ENCODE measurements at places on chromosomes 7 and 10.

DNA sequence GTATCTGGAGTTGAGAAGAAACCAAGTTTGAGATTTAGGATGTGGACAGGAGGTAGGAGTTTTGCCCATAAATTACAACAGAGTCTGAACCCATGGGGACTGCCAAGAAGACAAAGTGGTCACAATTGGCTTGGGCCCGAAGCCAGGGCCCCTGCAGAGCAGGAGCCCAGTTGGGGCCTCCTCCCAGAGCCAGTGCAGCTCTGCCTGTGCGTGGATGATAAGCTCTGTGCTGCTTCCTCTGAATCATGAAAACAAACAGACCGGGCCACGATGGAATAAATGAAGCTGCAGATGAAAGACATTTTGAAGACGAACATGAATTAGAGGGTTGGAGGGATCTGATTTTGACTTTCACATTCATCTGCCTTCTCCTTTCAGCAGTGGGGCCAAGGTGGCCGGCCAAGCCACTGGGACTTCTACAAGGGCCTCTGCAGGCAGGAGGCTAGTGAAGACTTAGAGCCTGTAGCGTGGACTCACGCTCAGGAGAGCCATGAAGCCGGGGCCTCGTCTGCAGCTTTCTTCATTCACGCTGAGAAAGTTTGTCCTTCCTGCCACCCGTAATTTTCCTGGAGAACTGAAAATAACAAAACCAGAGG is 156.8 kb upstream of the LYZL1 start:
- no peak for DNase-seq

DNA sequence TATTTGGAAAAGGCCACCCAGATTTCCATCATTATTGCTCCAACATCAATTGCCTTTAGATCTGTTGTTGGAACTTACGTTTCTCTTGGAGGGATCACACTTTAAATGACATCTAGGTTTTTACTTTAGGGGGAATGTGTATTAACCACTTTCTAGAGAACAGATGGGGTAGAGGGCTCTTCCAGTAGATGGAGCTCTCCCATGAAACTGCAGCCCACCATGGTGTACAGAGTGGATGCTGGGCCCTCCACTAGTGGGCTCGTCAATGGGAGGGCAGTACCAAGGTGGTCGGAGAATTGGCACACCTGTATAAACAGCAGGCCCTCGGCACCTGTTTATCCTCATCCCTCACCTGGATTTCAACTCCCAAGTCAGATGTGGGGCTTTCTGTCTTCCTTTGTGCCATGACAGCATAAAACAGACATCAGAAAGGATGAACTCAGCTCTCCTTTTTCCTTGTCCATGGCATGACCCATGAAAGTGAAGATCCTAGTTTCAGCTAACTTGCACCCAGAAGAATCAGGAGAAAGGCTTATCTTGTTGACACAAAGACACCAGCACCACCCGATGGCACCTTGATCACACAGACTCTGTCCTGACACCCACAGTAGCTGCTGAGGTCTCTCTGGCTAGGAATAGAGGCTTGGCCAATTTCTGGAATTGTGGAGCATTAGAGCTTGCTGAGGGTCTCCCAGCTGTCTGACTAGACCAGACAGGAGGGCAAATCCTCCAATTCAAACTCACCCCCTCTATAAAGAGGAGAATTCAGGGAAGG is 150.5 kb downstream of the CYP26A1 start:
- no peak for DNase-seq

GRCh38 chr10:95445223-95445836 is 115.8 kb downstream of the SORBS1 start:
- no peak for DNase-seq

GRCh38 chr10:104680467-104681401 is 39.6 kb downstream of the SORCS3 start:
- DNase-seq = no peak

DNA sequence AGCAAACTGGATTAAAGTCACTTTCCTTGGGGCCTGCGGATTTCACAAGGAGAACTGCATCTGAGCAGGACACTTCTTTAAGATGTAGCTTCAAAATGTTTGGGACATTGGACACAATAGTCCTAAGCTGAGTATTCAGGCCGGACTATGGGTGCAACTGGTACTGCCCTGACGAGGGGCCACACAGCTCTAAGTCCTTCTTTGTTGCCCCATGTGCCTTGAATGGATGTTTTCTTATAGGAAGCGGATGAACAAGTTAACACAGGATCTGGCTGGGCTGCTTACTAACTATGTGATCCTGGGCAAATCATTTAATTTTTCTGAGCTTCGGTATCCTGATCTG is 147.8 kb upstream of the KLF14 start:
- no peak for DNase-seq

GRCh38 chr7:80781146-80781545 is 137.7 kb downstream of the SEMA3C start:
- DNase-seq = no peak

DNA sequence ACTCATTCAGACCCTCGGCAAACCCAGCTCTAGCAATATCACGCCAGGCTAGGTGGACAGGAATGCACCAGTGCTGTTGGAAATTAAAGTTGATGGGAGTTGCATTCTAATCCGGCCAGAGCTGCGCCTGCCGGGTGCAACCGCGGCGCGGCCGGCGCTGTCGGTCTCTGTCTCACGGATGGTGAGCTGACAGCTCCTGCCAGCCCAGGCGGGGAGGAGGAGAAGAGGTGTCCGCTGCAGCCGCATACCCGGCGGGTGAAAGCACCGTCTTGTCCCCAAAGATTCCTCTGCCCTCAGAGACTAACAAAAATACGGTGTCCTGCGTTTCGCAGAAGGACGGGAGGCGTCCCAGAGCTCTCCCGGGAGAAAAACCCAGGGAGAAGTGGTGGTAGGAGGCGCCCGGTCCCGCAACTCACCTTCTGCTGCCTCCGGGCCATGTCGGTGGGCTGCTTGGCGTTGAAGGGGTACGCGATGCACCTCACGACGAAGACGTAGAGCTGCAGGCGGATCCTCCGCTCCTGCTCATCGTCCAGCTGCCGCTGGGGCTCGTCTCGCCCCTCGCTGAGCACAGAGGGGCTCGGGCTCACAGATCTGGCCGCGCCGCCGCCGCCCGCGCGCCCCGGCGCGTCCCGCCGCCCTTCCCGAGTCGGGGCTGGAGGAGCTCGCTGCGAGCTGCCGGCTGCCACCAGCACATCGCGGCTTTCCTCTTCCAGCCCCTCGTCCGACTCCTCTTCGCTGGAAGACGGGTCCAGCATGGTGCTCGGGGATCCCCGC is 490 bp downstream of the CADPS2 start:
- DNase-seq = no peak

DNA sequence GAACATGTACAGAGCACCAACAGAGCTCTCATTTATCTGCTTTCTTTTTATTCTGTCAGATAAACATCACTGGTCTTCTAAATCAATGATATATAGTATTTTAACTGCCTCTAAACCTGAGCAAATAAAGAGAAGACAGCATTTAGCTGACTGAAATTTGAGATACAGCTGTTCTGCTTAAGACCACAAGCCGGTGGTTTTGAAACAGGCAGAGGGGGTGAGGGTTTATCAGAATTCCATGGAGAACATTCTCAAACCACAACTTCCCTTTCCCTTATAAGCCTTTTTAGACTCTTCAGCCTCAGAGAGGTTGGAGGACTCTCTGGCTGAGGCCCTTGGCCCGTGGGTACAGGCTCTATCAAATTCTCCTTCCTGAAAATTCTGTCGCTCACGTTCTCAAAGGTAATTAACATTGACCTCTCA is 87.4 kb upstream of the RSU1 start:
- no peak for DNase-seq

GRCh38 chr10:114931072-114931679 is 6.8 kb upstream of the TRUB1 start:
- DNase-seq = no peak

DNA sequence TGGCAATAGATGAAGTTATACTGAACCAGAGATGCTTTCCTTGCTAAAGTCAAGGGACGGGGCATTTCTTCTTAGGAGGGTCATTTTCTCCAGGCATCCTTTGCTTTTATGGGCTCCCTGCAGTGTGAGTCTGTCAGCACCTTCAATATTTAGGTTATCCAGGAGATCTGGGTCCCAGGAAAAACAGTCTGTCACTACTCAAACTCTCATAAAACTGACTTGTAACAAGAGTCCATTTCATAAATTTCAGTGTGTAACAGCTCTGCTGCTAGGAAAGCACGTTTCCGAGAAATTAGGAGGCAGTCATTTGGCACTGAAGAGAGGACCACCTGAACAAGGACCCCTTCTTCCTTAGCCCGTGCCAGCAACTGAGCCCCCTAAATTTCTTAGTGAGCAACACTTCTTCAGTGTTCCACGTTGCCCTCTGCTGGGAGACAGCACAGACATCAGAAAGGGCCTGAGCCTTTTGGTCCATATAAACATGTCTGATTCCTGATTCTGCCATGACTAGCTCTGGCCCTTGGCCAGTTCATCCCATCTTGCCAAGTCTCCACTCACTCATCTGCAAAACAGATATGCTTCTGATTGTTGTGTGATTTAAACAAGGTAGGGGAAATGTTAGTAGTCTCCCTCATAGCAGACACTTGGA is 7.2 kb downstream of the GCC1 start:
- no peak for DNase-seq

DNA sequence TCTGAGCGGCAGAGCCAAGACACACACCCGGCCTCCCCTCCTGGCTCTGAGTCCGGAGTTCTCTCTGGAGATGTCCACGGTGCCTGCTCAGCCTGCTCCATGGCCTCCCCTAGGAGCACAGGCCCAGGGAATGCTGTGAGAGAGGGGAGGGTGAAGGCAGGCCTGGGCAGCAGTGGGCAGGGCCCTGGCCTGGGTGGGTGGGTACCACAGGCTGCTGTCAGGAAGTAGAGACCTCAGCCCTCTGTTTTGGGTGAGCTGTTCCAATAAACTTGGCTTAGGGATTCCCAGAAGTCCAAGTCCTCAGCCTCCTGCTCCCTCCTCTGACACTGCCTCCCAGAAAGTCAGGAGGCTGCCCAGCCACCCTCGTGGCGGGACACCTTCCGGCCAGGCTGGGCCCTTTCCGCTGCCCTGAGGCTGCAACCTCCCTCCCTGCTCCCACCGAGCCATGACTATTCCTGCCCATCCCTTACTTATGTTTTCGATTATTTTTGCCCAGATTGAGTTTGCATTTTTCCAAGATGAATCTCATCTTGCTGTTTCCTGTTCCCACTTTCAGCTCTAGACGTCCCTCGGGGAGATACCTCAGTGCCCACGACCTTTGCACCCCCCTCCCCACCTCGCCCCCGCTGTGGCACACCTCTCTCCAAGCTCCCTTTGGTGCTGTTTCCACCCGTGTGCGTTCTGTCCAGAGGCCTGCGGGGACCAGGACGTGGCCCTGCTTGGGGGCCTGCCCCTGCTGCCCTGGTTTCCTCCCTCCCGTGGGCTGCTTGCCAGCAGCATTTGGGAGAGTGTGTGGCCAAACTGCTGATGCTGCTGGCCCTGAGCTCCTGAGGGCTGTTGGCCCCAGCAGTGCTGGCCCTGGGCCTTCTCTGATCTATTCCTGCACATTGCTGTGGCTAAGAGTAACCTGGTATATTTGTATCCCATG is 5.8 kb upstream of the POLM start:
- no peak for DNase-seq

- no peak for DNase-seq
These were observed 1.9 kb downstream of the HHEX start for GRCh38 chr10:92691591-92692079.

GRCh38 chr10:34008656-34009055 is 674.2 kb upstream of the NRP1 start:
- no peak for DNase-seq

- DNase-seq = no peak
These were observed 2.0 kb upstream of the WBP1L start for GRCh38 chr10:102741726-102742237.
